ENCODE measurements at places on chromosomes 16 and 17. TPM values are rescaled to one million over a fixed set of nuclear protein-coding genes. Genes with fewer than 3 reads are reported as not detected.

Gene CACNG3
- total RNA-seq: not detected

Gene CCDC57
- total RNA-seq: 11.1 TPM

Gene GALR2
- 0.17 TPM for total RNA-seq

Gene PRR35
- not detected for total RNA-seq

Gene SMCR8
- 6.5 TPM for total RNA-seq

Gene OR1A1
- total RNA-seq: not detected

Gene SLFN11
- total RNA-seq: 57.3 TPM

Gene TTYH2
- 5.2 TPM for total RNA-seq

Gene ITGAX
- total RNA-seq: under 0.01 TPM

Gene ALOX12B
- not detected for total RNA-seq

Gene TMEM101
- 66.2 TPM for total RNA-seq

Gene RNU2-1
- not detected for total RNA-seq

Gene HOXB13
- not detected for total RNA-seq

Gene TLCD1
- total RNA-seq: 20.0 TPM

Gene TPSD1
- not detected for total RNA-seq

Gene UNC13D
- 1.5 TPM for total RNA-seq

Gene KRT32
- total RNA-seq: not detected

Gene DUSP3
- 16.6 TPM for total RNA-seq

Data from bronchus fibroblast of lung (primary cell).